SJSA1 (cell line): ENCODE measurements at places on chromosomes 5 and 9. TPM values are rescaled to one million over a fixed set of nuclear protein-coding genes. Genes with fewer than 3 reads are reported as not detected.

Gene MOB3B
- total RNA-seq = not detected in 2 replicates

Gene PCDHB12
- total RNA-seq = 1.8 and 6.2 TPM in 2 replicates

Gene CDK7
- 50.0 and 57.6 TPM in 2 replicates for total RNA-seq

Gene GPR21
- not detected in 2 replicates for total RNA-seq

Gene RNF208
- not detected in 2 replicates for total RNA-seq

Gene C5
- total RNA-seq = 2.4 and 2.7 TPM in 2 replicates

Gene SHISAL2B
- total RNA-seq = not detected in 2 replicates

Gene ZNF354C
- not detected in 2 replicates for total RNA-seq

Gene CXCL14
- 0.29 TPM in 1 of 2 replicates, not detected in the other for total RNA-seq

Gene GARIN3
- total RNA-seq = not detected in 2 replicates

Gene NLN
- 27.4 and 32.4 TPM in 2 replicates for total RNA-seq

Gene KIF12
- 0.13 and 0.85 TPM in 2 replicates for total RNA-seq

Gene PPP3R2
- not detected in 2 replicates for total RNA-seq

Gene TRIM41
- total RNA-seq = 10.6 and 14.0 TPM in 2 replicates

Gene DOK3
- 1.8 and 4.2 TPM in 2 replicates for total RNA-seq

Gene BTNL8
- not detected in 2 replicates for total RNA-seq

Gene IL13
- total RNA-seq = not detected in 2 replicates

Gene TMEM171
- 4.5 and 8.4 TPM in 2 replicates for total RNA-seq

Gene CCDC112
- 11.1 and 29.8 TPM in 2 replicates for total RNA-seq

Gene SLC6A7
- not detected in 2 replicates for total RNA-seq

Gene CKMT2
- total RNA-seq = not detected in 2 replicates
